ENCODE measurements at places on chromosomes 5 and 9.

DNA sequence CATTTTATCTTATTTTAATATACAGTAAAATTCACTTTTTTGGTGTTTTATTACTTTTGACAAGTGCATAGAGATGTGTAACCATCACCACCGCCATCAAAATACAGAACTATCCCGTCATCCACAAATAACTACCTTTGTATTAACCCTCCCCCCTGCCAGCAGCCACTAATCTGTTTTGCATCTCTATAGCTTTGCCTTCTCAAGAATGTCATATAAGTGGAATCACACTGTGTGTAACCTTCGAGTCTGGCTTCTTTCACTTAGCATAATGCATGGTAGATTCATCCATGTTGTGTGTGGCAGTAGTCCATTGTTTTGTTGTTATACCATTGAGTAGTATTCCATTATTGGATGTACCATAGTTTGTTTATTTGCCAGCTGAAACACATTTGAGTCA lies 98.8 kb downstream of the BOD1 start:
- DNase-seq, result no peak

- DNase-seq, result no peak
Measured at GRCh38 chr5:4480528-4481349, 659.4 kb upstream of the ADAMTS16 start.

DNA sequence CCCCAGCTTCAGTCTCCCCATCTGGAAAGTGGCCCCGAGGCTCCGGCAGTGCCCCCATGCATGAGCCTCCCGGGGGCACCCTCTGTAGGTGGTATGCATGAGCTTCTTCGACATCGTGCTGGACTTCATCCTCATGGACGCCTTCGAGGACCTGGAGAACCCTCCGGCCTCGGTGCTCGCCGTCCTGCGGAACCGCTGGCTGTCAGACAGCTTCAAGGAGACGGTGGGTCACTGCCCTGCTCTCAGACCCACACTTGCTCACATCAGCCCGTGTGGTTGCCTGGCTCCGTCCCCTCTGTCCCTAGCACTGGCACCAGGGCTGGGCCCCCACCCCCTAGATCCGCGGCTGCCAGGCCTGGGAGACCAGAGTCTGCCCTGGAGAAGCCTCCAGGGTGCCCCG lies 12.8 kb upstream of the DOLPP1 start:
- no peak for DNase-seq

- DNase-seq, result no peak
Measured at GRCh38 chr5:68141494-68141893, 74.1 kb upstream of the PIK3R1 start.

DNA sequence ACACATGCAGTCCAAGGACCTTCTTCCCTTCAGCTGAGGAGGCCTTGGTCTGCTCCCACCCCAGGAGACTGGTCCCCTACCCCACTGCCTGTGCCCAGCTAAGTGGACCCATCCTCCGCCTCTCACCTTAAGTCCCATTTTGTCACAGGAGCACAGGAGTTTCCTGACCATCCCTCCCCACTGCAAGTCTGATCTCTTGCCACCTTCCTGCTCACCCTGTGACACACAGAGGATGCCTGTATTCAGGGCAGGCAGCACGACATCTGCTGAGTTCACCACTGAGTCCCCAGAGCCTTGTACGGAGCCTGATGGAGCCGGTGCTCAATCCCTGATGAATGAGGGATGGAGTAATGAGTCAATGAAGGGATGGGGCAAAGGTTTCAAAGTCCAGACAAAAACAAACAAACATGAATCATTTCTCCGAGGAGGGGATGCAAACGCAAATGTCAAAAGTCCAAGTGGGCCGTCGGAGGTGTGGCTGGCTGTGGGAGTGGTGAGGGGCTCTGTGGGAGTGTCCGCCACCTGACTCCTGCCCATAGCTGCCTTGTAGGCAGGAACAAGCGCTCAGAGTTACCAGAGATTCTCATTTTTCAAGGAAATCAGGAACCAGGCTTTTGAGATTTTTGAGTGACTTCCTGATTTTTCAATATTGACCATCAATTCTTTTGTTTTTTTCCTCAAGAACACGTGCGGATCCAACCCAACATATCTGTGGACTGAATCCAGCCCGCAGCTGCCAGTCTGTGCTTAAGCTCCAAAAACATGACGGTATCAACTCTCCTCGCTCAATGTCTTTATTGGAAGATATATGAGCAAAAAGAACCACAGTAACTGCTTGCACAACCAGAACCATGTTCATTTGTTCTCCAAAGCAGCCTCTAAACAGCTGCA lies 4.4 kb downstream of the RAPGEF1 start:
- DNase-seq, result no peak

Data from activated CD8-positive, alpha-beta memory T cell treated with anti-CD3 and anti-CD28 coated beads for 48 hours (primary cell).